ENCODE measurements at places on chromosomes 1 and 21.

GRCh38 chr21:44450999-44451398, 4.3 kb upstream of the LRRC3 start:
- DNase-seq: no peak

- DNase-seq: no peak
Measured at GRCh38 chr1:166910396-166910994, 34.4 kb upstream of the TADA1 start.

- DNase-seq: no peak
Measured at GRCh38 chr1:46577671-46578070, 26.2 kb upstream of the KNCN start.

GRCh38 chr1:6459850-6460265, 6.1 kb downstream of the TNFRSF25 start:
- DNase-seq: no peak

DNA sequence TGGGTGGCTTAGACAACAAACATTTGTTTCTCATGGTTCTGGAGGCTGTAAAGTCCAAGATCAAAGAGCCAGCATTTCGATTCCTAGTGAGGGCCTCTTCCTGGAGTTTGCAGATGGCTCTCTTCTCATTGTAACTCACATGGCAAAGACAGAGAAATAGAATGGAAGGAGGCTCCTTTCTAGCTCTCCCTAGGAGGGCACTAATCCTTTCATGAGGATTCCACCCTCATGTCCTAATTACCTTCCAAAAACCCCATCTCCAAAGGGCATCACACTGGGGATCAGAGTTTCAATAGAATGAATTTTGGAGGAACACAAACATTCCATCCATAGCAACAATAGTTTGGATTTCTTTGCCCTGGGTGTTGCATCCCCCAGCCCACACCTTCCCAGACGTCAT, 247.3 kb downstream of the TTLL7 start:
- no peak for DNase-seq

- DNase-seq: no peak
Measured at GRCh38 chr1:106907795-106908194, 148.7 kb upstream of the PRMT6 start.

DNA sequence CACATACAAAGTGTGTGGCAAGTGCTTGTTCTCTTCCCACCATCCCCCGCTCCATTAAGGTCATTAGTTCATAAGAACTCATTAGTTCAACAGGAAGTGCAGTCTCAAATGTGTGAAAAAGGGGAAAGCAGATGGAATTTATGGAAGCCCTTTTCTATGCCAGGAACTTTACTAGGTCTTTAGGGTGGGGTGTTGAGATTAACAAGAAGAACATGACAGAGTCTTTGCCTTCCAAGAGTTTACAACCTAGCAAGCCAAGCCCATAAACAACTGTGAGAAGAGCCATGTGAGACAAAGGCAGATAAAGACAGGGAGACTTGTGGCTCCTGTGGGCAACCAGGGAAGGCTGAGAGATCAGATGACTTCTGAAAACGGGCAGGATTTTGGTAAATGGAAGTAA, 21.4 kb downstream of the PLEKHA6 start:
- DNase-seq: no peak

DNA sequence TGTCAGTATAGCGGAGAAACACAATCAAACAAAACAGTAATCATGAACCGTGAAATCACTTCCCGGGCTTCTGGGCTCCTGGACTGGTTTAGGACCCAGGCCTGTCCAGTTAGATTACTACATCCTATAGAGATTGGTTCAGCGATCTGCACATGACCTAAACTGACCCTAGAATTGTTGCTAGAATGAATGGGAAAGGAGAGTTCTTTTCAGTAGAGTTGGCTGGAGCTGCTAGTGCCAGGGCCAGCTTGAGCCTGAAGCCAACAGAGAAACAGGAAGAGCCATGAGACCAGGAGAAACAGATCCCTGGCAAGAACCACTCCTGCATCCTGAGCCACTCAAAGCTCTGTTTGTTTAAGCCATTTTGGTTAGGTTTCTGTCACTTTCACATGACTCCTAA, 474.3 kb upstream of the C1orf87 start:
- DNase-seq: no peak

DNA sequence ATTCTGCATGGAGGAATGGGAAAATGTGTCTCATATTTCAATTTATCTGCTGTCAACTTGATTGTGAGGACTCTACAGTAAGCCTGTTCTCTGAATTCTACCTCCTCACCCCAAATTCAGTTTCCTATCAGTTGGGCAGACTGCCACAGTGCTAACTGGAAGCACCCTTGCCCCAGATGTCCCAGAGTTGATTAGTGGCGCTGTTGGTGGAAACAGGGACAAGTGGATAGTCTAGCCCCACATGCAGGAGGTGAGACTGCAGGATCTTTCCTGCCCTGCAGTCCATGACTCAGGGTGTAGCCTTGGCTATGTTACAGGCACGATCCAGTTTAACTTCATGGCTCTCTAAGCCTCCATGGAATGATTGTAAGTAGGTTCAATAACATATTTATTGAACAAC, 22.1 kb downstream of the ADAM30 start:
- no peak for DNase-seq

DNA sequence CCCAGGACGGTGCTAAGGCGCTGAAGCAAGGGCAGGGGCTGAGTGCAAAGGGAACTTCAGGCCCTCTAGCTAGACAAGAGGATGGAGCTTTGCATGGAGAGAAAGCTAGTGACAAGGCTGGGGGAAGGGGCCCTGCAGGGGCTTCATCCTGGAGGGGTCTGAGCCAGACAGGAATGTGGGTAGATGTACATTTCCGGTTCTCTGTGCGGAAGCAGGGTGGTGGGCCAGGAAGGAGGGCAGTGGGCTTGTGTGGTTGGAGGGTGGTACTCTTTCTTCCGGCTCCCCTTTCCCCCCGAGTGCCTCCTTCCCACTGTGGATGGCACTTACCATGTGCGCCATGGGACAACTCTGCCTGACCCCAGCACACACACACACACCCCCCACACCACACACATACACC, 1.5 kb downstream of the KISS1 start:
- no peak for DNase-seq

GRCh38 chr1:248810727-248811513, 14.8 kb downstream of the SH3BP5L start:
- DNase-seq: no peak

DNA sequence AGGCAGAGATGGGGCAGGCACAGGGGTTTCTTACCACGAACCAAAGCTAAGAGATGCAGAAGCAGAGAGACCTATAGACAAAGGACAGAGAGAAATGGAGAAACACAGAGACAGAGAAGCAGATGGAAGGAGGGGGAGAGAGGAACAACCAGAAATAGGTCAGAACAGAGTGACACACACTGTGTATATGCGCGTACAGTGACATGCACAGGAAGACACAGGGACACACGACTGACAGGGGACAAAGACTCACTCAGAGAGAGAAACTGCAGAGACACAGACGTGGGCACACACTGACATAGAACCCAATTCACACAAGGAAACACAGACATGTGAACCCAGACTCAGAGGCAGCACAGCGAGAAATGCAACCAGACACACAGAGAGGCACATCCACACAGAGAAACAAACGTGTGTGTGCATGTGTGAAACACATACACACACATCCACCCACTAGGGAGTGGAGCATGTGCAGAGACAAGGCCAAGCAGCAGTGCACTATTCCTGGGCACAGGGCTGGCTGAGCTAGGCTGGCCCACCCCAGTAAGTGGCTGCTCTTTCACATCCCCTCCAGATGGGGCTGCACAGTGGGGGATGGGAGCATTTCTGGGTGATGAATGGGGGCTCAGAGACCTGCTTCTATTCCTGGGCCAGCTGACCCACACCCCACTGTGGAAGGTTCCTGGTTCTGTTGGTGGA, 123.4 kb upstream of the CSF3R start:
- DNase-seq: no peak

DNA sequence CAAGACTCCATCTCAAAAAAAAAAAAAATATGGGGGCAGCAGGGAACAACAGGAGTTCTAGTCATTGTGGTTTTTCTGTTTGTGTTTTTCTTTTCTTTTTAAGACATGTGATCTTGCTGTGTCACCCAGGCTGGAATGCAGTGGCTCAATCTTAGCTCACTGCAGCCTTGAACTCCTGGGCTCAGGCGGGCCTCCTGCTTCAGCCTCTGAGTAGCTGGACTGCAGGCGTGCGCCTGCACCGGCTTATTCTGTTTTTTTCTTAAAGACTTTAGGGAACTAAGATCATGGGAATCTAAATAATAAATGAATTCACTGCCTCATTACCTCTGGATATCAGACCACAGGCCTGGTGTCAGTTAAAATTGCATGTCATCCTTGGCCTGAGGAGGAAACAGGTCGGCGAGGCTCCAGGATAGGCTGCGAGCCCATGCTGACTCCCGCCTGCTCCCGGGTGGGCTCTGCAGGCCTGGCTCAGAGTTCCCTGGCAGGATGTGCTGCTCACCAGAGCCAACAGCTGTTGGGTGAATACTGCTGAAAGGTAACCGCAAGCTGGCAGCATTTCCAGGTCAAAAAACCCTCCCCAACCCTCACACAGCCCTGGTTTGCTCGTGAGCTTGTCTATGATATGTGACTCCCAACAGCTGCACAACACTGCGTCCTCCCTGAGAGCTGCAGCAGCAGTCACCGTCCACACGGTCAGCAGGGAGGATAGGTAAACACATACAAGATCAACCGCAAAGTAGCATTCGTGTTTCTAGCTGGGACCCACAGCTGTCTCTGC, 58.1 kb downstream of the SCCPDH start:
- no peak for DNase-seq

- DNase-seq: no peak
Measured at GRCh38 chr1:41862384-41863221, 56.1 kb downstream of the HIVEP3 start.

- no peak for DNase-seq
Measured at GRCh38 chr1:172408958-172409357, 11.5 kb upstream of the C1orf105 start.

- DNase-seq: no peak
Measured at GRCh38 chr1:169682071-169682470, 29.3 kb downstream of the SELL start.

- DNase-seq: no peak
Measured at GRCh38 chr1:198304431-198304830, 147.6 kb downstream of the NEK7 start.

GRCh38 chr1:220906561-220907334, 27.5 kb downstream of the HLX start:
- DNase-seq: no peak

GRCh38 chr1:201795066-201795465, 33.9 kb upstream of the IPO9 start:
- no peak for DNase-seq

GRCh38 chr1:47830641-47831333, 166.4 kb downstream of the TRABD2B start:
- no peak for DNase-seq

- DNase-seq: no peak
Measured at GRCh38 chr1:160189649-160190625, at the start of gene CASQ1. CASQ1 (plus strand) TSS chr1:160190575; CDS start chr1:160190752, 177 bp downstream.

GRCh38 chr1:16155537-16156410, at the start of gene EPHA2:
EPHA2 (minus strand) TSS chr1:16156069; CDS start chr1:16155932, 137 bp downstream.
- DNase-seq: peak; percentile 94

DNA sequence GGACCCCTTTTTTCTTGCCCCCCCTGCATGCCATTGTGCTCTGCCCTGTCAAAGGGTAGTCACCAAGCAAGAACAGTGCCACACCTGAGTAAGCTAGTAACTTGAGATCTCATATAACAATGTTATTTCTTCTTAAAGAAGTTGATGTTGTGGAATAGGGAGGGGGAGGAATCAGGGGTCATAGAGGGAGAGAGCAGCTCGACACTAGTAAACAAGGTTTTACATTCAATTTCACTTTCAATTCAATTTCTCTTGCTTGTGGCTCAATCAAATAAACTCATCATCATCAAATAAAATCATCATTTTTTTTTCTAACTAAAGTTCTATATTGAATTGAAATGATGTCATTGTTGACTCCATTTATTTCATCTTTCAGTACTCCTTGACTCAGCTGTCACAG, 106.4 kb downstream of the CRB1 start:
- DNase-seq: no peak

GRCh38 chr1:41954533-41954944, 35.8 kb upstream of the HIVEP3 start:
- DNase-seq: no peak

DNA sequence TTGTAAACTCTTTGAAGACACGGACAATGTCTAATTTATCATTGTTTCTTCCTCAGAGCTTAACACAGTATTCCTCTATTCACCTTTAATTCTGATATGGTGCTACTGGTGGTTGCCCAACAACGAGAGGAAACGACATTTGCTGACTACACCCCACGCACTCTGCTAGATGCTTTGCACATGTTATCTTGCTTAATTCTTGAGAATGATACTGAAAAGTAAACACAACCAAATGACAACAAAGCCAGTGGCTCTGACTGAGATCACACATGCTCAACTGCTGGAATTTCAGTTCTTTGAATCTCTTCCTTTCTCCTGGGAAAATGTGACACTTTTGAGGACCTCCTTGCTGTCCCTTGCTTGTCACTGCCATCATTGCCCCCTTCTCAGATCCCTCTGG, 37.2 kb upstream of the DDAH1 start:
- no peak for DNase-seq

- no peak for DNase-seq
Measured at GRCh38 chr1:231817801-231818200, 191.2 kb downstream of the DISC1 start.

DNA sequence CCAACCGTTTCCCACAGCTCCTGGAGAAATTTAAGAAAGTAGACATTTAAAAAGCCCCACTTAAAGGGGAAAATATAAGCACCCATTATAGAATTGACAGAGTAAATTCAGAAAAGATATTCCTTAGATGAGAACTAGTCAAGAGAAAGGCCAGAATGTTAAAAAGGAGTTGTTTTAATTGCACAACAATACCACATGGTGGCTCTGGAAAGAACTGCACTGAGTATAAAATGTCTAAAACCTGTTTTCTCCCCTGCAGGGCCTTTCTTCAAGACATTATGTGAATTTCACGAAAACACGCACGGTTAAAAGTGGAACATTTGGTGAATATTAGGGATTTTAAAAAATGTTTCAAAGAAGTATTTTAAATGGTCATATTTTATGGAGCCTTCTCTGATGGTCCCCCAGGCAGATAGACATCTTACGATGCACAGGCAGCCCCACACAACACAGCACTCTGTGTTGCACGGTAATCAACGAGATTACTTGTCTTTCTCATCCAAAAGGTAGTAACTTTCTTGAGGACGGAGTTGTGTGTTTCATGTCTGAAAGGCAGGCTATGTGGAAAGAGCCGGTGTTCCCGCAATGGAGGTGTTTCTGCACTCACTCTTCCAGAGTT, 101.9 kb downstream of the PRRX1 start:
- no peak for DNase-seq

DNA sequence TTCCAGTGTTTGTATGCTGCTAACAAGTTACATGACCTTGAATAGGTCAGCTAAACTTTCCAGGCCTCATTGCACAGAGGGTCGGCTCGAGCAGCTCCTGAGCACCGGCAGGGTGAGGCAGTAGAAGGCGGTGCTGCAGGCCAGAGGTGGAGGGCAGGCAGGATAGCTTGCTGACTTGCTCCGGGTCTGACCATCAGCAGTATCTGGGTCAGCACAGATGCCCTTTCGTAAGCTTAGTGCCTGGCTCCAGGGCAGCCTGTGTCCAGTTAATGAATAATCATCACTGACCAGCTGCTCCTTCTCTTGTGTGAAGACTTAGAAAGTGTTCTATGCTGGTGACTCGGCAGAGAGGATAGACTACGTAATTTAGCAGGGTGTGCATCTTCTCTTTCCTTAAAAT, 6.9 kb downstream of the MAPKAPK2 start:
- DNase-seq: no peak

GRCh38 chr1:52503706-52504105, 49.2 kb downstream of the TUT4 start:
- DNase-seq: no peak

All from omental fat pad (tissue), 4 donors.